Right lobe of liver (tissue), 6 donors: ENCODE measurements at places on chromosomes 11 and 22.

DNA sequence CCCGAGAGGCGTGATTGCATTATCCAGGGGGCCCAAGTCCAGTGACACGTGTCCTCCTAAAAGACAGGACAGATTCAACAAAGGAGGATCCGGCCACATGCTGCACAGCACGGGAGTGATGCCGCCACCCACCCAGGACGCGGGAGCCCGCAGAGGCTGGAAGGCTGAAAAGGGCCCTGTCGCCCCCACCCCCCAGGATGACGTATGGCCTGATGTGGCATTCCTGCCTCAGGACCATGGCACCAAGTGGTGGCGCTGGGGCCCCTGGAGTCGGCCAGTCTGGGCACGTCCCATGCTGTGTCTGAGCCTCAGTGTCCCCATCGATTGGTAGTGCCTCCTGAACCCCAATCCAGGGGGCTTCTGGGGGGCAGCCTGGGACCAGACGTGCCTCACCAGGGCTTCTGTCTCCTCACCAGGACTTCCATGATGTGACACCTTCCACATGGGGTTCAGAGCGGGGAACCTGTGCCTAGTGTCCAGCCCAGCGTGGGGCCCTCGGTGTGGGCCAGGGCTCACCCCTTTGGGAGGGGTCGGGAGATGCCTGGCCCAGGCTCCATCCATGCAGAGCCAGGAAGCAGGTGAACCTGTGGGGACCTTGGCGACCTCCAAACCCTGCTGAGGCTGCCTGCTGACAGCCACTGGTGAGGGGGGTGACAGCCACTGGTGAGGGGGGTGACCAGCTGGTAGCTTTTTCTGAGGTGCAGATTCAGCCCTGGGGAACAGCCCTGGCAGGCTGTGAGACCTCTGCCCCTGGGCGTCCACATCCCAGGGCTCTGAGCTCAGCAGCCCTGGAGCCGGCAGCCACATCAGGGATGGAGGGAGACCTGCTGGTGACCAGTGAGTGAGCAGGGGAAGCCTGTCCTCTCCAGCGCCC lies 75.3 kb downstream of the KCNQ1 start:
- peak; percentile 12 for DNase-seq

DNA sequence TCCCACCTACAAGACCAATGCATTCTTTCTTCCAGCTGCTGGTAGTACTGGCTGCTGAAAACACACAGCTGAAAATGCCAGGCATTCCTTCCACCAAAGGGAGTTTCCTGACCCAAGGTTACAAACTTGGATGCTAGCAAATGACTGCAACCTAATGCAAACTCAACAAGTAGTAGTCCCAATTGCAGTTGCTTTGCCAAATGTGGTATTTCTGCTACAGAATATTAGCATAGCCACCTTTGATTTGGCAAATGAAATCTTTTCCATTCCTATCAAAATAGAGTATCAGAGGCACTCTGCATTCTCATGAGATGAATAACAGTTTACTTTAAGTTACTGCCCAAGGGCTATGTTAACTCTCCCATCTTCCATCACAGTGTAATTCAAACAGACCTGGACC lies 172.0 kb upstream of the ARHGAP42 start:
- no peak for DNase-seq

DNA sequence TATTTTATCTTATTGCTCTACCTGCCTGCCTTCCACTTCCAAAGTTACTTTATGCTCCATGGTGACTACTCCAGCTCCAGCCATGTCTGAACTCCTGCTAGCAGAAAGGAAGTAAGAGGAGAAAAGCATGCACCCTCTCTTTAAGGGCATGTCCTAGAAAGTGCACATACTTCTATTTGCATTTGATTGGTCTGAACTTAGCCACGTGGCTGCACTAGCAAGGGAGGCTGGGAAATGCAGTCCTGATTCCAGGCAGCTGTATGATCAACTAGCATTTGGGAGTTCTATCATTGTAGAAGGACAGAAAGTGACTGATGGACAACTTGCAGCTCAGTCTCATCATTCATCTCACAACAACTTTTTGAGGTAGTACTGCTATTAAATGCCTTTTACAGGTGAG lies 515.7 kb downstream of the BUD13 start:
- no peak for DNase-seq

GRCh38 chr11:75433443-75433842 lies 440 bp upstream of the KLHL35 start:
- DNase-seq, result no peak

DNA sequence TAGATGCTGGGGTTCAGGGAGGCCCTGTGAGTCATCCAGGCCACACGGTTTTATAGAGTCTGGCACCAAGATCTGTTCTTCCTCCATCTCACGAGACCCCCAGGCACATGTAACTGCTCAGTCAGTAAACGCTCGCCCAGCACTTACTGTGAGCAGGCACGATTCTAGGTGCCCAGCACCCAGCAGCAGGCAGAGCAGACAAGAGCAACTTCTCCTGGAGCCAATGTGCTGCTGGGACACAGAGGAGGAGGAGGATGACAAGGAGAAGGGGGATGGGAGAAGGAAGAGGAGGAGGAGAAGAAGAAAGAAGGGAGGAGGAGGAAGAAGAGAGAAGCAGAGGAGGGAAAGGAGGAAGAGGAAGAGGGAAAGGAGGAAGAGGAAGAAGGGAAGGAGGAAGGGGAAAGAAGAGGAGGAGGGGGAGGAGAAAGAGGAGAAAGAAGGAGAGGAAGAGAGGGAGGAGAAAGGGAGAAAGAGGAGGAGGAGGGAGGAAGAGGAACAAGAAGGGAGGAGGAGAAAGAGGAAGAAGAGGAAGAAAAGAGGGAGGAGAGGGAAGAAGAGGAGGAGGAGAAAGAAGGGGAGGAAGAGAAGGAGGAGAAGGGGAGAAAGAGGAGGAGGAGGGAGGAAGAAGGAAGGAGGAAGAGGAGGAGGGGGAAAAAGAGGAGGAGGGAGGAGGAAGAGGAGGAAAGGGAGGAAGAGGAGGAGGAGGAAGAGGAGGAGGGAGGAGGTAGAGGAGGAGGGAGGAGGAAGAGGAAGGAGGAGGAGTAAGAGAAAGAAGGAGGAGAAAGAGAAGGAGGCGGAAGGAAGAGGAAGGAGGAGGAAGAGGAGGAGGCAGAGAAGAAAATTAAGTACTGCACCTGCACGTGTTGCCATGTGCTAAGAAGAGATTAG lies 77.6 kb upstream of the RTL6 start:
- DNase-seq, result no peak

DNA sequence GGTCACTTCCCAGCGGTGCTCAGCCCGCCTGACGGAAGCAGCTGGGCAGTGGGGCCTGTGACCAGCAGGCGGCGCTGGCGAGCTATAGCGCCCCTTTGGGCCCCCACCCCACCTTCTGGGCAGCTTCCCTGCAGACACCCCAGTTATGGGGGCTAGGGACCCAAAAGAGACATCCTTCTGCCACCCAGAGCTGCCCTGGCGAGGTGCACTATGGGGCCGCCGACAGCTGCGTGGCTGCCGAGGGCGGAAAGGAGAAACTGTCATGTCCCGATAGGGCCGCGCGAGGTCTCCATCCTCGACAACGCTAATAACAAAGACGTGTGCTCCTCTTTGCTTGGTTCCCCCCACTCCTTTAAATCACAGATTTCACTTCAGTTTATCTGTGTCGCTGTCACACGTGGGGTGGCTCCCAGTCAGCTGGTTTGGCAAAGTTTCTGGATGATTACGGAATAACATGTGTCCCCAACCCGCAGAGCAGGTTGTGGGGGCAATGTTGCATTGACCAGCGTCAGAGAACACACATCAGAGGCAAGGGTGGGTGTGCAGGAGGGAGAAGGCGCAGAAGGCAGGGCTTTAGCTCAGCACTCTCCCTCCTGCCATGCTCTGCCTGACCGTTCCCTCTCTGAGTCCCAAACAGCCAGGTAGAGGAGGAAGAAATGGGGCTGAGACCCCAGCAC lies 673 bp upstream of the MYO7A start:
- peak; percentile 62 for DNase-seq

GRCh38 chr11:113057038-113057437 lies 95.8 kb downstream of the NCAM1 start:
- DNase-seq, result no peak

DNA sequence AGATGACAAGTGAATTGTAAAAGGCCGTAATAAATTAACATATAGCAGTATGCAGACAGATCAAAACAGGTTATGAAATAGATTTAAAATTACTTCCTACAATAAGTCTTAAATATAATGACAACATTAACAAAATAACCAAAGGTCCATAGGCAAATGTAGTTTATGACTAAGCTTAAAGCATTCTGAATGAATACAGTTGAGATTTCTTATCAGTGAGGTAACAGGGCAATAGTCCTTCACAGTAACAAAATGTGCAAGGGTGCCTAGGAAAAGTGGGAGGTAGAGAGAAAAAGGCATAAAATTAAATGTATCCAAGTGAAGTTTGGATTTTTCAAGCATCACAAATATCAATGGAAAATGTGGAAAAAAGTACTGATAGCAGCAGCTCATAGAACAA lies 20.9 kb upstream of the P4HA3 start:
- DNase-seq, result no peak

GRCh38 chr11:68013611-68014156 lies 3.6 kb downstream of the ALDH3B1 start:
- no peak for DNase-seq

GRCh38 chr11:110098645-110099044 lies 5.5 kb downstream of the ZC3H12C start:
- DNase-seq, result no peak

- DNase-seq, result no peak
These were observed 11.6 kb upstream of the DLAT start for GRCh38 chr11:112013497-112014164.

- no peak for DNase-seq
These were observed 11.7 kb upstream of the SORL1-AS1 start for GRCh38 chr11:121464352-121464946.
